Suppressor macrophage (primary cell): ENCODE measurements at places on chromosomes 3 and 15.

DNA sequence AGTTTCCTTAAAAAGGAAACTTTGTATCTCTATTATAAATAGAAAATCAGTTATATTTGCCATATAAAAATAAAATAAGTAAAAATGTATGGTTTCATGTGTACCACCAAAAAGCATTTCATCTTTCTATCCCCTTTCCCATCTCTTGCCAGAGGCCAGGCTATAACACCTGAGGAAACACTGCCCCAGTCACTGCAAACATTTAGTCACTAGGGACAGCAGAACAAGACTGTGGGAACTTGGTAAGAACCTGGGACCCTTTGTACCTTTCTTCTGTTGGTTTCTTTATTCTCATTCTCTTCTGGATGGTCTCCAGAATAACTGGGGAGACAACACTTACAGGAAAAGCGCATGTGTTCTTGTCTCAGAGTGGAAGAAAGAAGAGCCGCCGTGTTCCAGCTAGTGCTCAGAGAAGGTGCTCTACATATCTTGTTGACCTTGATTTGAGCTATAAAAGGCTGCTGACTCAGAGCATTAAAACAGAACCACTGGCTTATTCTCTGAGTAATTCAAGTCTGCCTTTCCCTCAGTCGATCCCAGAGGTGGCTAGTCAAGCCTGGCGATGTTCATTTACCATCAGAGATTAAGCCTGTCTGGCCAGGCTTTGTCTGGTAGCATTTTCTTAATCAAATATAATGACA, 361.6 kb downstream of the RBMS3 start:
- DNase-seq = no peak

DNA sequence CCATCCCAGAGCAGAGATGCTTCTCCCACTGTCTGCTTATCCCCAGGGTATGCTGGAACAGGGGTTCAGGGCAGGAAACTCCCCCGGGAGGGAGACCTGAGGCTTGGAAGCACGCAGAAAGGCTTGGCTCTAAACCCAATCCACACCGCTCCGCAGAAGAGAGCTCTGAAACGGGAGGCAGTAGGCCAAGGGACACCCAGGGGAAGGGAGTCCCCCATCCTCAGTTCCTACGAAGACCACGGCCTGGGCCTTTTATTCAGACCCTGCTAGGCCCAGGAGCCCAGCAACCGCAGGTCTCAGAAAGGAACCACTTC, 1.8 kb upstream of the HAPLN3 start:
- no peak for DNase-seq

GRCh38 chr15:59327942-59328341, 44.7 kb downstream of the MYO1E start:
- DNase-seq = peak; percentile 43

GRCh38 chr15:62977952-62978811, 64.4 kb upstream of the TPM1 start:
- DNase-seq = no peak

- no peak for DNase-seq
These were observed 5.4 kb upstream of the ACAN start for GRCh38 chr15:88797663-88798339.

- DNase-seq = no peak
These were observed 47.9 kb downstream of the ATP13A5 start for GRCh38 chr3:193330555-193331204.

DNA sequence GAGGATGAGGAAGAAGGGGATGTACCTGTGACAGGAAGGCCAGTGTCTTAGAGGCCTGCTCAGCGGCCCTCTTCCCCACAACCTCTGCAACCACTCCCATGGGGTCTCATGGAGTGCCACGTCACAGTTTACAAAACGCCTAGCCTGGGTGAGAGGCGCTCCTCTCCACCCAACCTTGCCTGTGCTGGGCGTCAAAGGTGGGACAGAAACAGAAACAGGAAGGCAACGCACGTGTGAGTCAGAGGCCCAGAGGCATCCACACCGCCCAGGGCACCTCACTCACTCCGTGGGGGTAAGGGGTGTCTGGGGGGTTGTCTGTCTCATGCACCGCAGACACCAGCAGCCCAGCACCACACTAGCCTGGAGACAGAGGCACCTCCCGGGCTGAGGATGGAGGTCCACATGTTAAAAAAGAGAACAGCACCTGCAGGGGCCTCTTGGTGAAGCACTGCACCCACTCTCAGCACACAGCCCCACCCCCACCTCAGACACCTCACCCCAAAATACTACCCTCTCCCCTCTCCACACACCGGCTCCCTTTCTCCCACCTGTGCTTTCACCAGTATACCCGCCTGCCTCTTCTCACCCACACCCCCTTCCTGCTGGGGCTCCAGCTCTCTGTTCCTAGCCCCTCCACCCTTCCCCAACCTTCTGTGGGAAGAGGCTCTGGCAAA, 4.7 kb upstream of the CALML4 start:
- DNase-seq = no peak

- no peak for DNase-seq
These were observed 183.0 kb upstream of the THBS1 start for GRCh38 chr15:39397883-39398282.

- no peak for DNase-seq
These were observed 49.0 kb upstream of the EPHA3 start for GRCh38 chr3:89058371-89058770.

GRCh38 chr3:188322135-188322887, 168.4 kb downstream of the LPP start:
- DNase-seq = no peak

DNA sequence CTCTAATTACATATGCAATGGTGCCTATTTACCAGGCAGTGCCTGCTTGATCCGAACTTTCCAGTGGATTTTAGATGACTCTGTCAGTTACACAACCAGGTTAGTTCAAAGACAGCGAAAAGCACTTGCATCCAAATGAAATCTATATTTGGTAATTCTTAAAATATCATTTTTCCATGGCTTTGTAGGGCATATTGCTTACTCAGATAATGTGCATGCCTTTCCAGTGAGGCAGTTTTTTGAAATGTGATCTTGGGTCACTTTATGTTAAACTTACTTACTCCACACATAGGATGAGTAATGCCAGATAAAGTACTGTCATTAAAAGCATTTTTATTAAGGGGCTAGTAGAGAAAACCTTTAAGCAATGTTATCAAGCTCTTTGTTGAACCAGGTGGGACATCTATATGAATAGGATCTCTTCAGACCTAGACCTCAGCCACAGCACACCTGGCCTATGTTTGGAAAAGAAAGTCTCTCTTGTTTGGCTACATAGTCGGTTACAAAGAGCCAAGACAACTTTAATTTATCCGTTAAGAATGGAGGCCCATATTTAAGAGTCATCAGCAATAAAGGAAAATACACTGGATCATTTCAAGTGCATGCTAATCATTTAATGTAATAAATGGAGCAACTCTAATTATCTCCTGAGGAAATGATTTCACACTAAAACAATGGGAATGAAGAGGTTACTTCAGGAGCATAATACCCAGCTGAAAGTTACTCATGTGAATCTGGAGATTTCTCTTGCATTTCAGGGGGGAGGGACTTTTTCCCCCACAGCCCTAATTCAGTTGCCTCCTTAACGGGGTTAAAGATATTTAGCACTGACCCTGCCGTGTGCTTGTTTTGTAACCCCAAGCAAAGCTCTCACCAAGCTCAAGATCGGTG, 56.3 kb upstream of the TMCO5A start:
- DNase-seq = no peak

DNA sequence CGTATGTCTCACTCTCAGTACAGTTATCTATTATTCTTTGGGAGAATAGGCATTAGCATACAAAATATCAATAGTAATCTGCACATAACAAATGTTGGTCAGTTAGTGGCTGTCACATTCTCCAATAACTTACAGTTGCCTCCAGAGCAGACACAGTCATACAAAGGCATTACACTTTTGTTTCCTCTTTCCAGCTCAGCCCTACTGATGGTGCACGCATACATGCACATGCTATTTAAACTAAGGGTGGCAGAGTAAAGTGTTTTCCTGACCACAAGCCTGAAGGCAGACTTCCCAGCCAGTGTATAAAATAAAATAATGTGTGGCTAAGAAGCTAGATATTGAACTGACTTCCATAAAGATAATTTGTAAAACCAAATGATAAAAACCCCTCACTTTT, 47.6 kb downstream of the PHLDB2 start:
- DNase-seq = no peak

DNA sequence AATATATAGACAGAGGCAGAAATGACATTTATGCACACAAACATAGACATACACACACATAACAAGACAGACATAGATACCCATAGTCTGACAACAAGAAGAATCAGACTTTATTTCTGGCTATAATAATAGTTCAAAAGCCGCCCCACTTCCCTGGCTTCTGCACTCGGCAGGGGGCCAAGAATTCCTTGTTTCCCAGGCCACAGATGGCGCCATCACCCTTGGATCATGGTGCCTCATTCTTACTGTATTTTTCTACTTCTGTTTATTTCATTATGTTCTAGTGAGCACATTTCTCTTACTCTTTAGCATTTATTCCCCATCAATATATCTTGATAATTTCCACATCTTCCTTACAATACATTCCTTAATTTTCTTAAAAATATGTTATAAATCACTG, 387.5 kb downstream of the NLGN1 start:
- DNase-seq = no peak

GRCh38 chr15:85164841-85165466, 183.3 kb downstream of the PDE8A start:
- no peak for DNase-seq

GRCh38 chr3:50158530-50159146, 3.5 kb downstream of the SEMA3F start:
- DNase-seq = no peak
